ENCODE measurements at places on chromosomes 11 and 22. TPM values are rescaled to one million over a fixed set of nuclear protein-coding genes. Genes with fewer than 3 reads are reported as not detected.

GRCh38 chr11:26651916-26652315, 69.9 kb downstream of the SLC5A12 start:
- no peak for DNase-seq

Gene HEPN1
- total RNA-seq, result not detected

Gene CTSW
- total RNA-seq, result 0.35 TPM

- DNase-seq, result no peak
These were observed 18.4 kb downstream of the MICALL1 start for GRCh38 chr22:37924386-37925065.

DNA sequence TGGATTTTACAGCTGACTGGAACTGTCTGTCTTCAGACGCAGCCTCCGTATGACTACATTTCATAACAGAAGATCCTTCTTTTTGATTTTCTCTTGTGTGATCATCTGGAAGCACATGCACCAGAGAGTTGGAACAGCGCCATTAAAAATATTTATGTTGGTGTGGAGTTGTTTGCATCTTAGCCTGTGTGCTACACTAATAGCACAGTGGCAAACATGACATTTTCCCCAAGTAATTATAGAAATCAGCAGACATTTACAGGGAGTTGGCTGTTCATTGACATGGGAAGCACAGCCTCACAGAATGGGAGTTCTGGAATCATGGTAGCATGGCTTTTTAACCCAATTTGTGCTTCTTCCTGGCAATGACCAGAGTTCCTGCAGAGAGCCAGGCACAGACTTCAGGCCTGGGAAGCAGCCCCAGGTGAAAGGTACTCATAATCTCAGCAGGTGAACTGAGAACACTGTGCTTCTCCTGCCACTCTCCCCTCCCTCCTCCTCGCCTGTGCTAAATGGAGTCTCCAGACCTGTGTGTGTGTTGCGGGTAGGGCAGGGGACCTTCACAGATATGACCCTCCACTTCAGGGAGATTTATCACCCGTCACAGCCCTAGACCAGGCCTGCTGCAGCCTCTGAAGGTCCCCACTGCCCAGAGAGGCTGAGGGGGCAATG, 82.8 kb upstream of the PLET1 start:
- DNase-seq, result peak; percentile 38

Gene SRRD
- 13.9 TPM for total RNA-seq

- DNase-seq, result no peak
These were observed 124.3 kb downstream of the RCN1 start for GRCh38 chr11:32215157-32215556.

GRCh38 chr11:80084608-80085007, 643.8 kb upstream of the TENM4 start:
- peak; percentile 40 for DNase-seq

DNA sequence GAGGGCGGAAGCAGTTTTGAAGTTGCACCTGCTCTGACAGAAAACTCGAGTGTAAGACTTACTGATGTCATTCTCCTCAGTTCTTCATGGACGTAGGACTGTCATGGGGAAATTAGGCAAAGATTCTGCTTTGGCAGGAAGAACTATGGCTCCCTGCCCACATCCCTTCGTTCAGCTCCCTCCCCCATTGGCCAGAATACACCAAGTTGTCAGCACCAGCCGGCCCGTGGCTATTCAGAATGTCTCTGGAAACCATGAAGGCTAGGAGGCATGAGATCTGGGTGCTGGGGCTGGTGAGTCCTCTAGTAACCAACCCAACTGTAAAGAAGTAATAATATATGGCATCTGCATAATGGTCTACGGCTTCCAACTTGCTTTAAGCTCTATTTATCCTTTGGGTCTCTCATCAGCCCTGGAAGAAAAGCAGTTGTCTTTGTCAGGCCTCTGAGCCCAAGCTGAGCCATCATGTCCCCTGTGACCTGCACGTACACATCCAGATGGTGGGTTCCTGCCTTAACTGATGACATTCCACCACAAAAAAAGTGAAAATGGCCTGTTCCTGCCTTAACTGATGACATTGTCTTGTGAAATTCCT, 74.1 kb downstream of the PIWIL4 start:
- DNase-seq, result no peak

- no peak for DNase-seq
These were observed 1017.0 kb upstream of the CNTN5 start for GRCh38 chr11:98003606-98004371.

GRCh38 chr22:31302006-31302405, 9.7 kb upstream of the PIK3IP1 start:
- DNase-seq, result no peak

DNA sequence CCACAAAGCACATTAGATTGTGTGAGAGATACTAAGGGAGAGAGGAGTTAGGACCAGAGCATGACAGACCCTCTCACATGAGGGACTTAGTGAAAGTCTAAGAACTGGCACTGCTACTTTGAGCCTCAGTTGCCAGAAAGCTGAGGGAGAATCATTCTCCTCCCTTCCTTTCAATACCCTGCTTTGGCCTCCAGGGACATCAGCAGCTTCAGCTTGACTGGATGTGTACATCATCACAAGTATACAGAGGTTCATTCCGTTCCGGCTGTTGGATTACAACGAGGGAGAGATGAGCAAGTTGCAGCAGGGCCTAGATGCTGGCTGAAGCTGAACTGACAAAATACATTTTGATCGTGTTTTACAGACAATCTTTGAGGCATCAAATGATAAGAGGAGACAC, 15.7 kb upstream of the ANO5 start:
- DNase-seq, result no peak

DNA sequence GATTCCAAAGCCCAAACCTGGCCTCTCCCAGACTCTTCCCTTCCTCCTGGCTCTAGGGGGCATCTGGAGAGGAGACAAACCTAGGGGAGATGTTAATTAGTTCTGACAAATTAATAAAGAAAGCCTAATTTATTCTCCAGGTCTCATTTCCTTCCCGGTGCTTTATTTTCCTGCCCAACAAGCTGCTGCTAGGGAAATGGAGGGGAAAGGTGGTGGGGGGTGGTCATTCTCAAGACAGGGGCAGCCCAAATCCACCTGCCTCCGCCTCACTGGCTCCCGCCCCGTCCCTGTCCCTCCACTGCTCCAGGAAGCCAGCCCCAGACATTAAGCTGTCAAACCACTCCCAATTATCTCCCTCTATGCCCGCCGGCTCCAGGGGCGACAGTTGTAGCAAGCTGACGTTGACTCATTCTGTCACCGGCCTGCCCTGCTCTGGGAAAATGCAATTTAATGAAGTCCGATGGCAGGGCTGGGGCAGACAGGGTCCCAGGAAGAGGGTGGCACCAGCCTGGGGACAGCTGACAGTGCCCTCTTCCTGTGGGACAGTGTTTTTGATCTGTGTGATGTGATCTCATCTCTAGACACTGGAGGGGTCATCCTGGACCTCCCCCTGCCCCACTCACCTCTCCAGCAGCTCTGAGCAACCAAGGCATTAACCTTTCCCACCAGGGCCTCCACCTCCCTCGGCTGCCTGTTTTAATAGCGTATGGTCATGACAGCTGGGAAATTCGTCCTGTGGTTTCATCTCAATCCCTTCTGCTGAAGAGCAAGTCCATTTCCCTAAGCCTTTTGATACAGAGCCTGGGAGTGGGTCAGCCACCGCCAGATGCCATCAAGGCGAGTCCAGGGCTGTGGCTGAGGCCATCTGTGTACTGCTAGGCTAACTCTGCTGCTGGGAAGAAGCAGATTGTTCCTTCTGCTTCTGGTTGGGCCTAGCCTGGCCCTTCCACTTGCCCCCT, 27.1 kb downstream of the NECTIN1 start:
- no peak for DNase-seq

- DNase-seq, result no peak
These were observed 411 bp upstream of the KIRREL3 start for GRCh38 chr11:127000981-127001380.

DNA sequence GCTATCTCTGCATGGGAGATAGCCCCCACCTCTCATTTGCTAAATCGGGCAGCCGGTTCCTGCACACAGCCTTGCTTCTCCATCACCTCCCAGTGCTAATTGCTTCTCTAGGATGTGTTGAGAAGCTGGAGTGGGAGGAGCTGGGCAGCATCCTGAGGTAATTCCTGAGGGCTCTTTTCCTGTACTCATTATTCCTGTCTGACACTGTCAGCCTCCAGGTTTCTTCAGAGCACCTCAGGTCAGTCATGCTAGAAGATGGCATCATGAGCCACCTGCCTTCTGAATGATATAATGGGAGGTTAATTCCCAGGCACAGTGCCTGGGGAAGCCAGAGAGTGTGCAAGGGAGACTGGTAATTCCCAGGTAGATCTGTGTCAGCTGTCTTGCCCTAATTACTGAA, 133.0 kb downstream of the RAB38 start:
- DNase-seq, result no peak

GRCh38 chr11:10701982-10702381, 8.4 kb upstream of the IRAG1 start:
- DNase-seq, result peak; percentile 68

DNA sequence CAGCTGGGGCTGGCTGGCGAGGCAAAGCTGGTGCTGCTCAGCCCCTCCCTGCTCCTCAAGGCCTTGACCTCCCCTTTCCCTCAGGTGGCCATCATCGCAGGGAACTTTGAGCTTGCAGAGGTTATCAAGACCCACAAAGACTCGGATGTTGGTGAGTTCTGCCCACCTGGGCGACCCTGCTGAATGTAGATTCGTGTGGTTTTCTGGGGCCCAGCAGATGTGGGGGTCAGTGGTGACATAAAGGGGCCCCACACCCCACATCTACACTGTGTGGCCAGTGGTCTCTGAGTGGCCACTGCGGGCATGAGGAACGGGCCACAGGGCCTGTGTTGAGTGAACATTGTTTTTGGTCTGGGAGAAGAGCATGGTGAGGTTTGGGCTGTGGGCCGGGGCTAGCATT, 11.9 kb downstream of the SHANK3 start:
- no peak for DNase-seq

- no peak for DNase-seq
These were observed 6.1 kb downstream of the ARVCF start for GRCh38 chr22:20010307-20011122.

DNA sequence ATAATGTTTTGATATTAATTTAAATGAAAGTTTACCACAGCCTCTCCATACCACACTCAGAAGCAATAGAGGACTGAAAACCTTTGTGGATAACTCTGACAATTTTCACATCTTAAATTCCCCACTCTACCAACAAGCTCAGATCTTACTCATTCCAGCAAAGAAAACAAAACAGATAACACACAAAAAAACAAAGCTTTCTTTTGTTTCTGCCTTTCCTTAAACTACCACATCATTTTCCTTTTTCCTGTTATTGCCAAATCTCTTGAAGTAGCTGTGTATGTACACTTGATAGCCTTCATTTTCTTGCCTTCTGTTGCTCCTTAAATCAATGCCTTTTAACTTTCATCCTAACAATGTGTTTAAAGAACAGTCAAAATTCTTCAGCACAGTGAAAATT, 484.9 kb downstream of the NTM start:
- no peak for DNase-seq

DNA sequence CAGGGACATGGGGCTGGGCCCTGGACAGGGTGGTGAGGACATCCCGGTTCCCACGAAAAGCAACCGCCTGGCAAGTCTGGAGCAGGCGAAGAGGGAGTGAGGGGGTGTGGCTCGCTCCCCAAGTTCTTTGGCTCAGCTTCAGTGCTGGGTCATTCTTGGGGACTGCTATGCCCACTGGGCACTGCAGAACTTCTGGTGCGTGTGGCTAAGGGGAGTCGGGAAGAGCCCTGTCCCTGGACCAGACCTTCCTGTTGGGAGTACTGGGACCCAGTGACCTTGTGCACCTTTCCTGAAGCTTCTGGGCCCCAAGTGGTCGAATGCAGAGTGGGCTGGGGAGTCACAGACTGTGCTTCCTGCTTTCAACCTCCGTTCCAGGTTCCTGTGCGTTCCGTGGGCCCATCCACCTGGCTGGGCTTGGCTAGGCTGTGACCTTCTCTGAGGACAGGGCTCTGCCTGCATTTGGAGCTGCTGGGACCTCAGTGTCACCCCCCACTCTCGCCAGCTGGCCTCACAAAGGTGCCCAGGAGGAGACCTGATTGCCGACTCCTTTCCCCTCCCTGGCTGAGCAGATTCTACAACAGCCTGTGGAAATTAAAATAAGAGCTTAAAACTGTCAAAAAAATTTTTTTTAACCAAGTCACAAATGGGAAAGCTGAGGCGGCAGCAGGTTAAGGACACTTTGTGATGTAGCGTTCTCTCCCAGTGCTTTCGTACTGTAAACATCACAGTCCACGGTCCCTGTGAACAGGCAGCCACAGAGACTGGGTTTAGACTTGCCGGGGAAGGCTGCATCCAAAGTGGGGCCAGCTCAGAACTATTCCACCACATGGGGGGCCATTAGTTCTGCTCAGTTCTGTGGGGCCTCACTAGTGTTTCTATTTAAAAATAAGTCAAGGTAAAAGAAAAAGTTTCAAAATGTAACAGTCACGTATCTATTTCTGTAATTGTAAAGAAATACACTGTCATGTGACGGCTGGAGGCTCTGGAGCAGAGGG, 63.8 kb upstream of the WNT7B start:
- no peak for DNase-seq

Data from renal cortical epithelial cell (primary cell).